Immature natural killer cell (primary cell): ENCODE measurements at places on chromosomes 1 and 21.

DNA sequence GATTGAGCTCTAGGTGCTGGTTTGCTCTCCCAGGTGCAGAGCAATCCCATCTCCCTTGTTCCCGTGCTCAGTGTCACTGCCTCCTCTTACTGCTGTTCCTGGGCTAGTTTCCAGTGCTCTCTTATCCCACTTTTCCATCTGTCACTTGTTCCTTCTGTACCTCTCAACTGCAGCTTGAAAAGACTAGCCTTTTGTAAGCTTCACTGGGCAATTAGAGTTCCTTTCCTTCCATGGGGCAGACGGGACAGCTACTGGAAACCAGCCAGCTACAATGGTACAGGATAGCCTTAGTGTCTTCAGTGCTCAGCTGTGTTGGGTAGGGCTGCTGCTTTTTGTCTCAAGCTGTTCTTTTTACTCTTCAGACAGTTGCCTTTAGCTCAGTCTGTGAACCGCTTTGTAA lies 31.6 kb downstream of the AGT start:
- H3K27me3 ChIP-seq = no peaks in the 10 kb centered on the region
- H3K4me1 ChIP-seq = peaks cover 23% of the 10 kb centered on the region
- peak overlapping the region; percentile 37 for H3K27ac ChIP-seq

- no peaks in the 10 kb centered on the region for H3K36me3 ChIP-seq
- no peak for DNase-seq
- H3K4me3 ChIP-seq = no peak overlapping the region
- H3K27ac ChIP-seq = no peak overlapping the region
- no peaks in the 10 kb centered on the region for H3K4me1 ChIP-seq
Measured at GRCh38 chr1:205963352-205964155, 20.3 kb upstream of the SLC26A9 start.

DNA sequence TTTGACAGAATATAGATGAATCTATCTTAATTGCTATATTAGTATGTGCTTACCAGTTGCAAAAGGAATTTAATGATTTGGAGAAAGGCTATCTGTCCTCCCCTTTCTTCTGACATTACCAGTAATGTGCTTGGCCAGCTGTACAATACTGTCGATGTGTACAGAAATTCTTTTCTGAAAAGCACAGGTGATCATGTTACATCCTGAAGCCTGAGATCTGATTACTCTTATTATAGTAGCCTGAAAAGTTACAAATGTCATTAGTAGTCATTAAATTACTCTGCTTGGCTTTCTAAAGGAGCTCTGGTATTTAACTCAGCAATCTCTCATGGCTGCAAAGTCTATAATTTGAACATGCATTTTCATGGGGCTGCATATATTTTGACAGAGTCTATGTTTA lies 209.8 kb downstream of the PTPRC start:
- no peaks in the 10 kb centered on the region for H3K27me3 ChIP-seq
- no peak overlapping the region for H3K4me3 ChIP-seq
- H3K4me1 ChIP-seq = peaks cover 11% of the 10 kb centered on the region
- DNase-seq = no peak
- H3K27ac ChIP-seq = no peak overlapping the region
- H3K36me3 ChIP-seq = peaks cover 11% of the 10 kb centered on the region

GRCh38 chr1:220873868-220874655 lies 5.2 kb upstream of the HLX start:
- H3K27me3 ChIP-seq = peaks cover 26% of the 10 kb centered on the region
- no peak for DNase-seq
- H3K27ac ChIP-seq = no peak overlapping the region
- H3K36me3 ChIP-seq = no peaks in the 10 kb centered on the region

DNA sequence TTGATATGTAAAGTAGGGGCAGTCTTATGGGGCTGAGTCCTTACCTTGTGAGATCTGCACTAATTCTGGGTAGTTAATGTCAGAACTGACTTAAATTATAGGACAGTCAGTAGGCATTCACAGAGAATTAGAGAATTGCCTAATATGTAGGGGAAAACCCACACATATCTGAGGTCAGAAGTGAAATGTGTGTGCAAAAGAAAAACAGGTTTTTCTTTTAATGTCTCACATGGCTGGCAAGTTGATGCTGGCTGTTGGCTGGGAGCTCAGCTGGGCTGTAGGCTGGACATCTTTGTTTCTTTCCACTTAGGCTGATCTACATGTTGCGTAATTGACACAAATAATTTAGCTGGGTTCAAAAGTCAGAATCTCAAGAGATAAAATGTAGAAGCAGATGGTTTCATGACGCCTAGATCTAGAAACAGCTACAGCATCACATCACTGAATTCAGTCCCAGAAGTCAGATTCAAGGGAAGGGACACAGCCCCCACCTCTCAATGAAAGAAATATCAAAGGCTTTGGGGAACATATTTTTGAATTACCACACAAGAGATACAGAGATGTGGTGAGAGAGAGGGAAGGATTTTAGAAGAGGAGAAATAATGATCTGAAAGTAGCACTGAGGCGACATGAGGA lies 98.9 kb downstream of the TNFSF18 start:
- DNase-seq = no peak
- H3K27ac ChIP-seq = no peak overlapping the region
- H3K4me1 ChIP-seq = peaks cover 15% of the 10 kb centered on the region
- peaks cover 7% of the 10 kb centered on the region for H3K27me3 ChIP-seq

DNA sequence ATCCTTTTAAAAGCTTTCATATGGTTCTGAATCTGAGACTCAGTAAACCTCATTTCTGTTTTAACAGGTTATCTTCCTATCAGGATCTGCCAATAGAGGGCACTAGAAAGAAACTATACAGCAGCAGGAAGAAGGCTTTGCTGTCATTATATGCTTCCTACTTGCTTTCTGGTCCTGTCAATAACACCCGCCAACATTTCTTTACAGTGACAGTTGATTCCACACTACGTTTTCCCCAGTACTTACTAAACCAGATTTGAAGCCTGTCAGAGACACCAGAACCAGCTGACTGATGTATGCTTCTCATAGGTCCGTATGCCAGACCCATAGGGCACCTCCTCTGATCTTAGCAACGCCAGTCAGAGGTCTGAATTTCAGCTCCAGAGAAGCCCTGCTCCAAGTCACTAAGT lies 341.0 kb upstream of the NEGR1 start:
- H3K4me1 ChIP-seq = no peaks in the 10 kb centered on the region
- H3K36me3 ChIP-seq = no peaks in the 10 kb centered on the region
- no peak overlapping the region for H3K27ac ChIP-seq
- no peaks in the 10 kb centered on the region for H3K27me3 ChIP-seq

- no peaks in the 10 kb centered on the region for H3K4me1 ChIP-seq
- H3K36me3 ChIP-seq = no peaks in the 10 kb centered on the region
- DNase-seq = no peak
Measured at GRCh38 chr1:7670334-7671145, 100.6 kb upstream of the VAMP3 start.

DNA sequence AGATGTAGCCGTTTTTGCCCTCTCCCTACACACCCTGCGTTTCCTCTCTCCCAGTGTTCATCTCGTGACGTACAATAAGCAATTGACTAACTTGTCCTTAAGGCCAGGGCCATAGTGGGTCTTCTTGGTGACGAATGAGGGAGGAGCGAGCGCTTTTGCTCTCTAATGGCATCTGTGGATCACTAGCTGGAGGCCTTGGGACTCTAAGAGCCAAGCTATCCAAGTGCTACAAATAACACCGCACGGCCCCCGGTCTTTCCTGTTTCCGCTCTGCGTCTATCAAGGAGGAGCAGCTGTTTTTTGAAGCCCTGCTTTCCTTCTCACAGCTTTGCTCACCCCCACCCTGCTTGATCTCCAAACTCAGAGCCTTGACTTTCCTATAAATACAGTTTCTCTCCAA lies 25.2 kb downstream of the EVA1C start:
- no peak overlapping the region for H3K4me3 ChIP-seq
- peaks cover 7% of the 10 kb centered on the region for H3K4me1 ChIP-seq
- H3K36me3 ChIP-seq = no peaks in the 10 kb centered on the region
- no peak for DNase-seq

GRCh38 chr1:204972426-204972825 lies 70.6 kb upstream of the CNTN2 start:
- peak overlapping the region; percentile 12 for H3K27ac ChIP-seq
- H3K27me3 ChIP-seq = peaks cover 2% of the 10 kb centered on the region
- DNase-seq = no peak
- H3K4me1 ChIP-seq = no peaks in the 10 kb centered on the region

DNA sequence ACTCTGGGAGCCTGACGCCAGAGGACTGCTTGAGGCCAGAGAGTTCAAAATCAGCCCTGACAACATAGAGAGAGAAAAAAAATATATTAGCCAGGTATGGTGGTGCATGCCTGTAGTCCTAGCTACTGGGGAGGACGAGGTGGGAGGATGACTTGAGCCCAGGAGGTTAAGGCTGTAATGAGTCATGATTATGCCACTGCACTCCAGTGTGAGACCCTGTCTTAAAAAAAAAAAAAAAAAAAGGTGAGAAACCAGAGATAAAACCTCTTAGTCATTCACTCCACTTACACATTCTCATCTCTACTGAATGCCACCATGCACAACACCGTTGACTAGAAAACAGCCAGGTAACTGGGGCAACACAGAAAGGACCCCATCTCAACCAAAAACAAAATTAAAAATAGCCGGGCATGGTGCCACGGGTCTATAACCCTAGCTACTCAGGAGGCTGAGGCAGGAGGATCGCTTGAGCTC lies 178.1 kb downstream of the SLC45A1 start:
- peaks cover 11% of the 10 kb centered on the region for H3K36me3 ChIP-seq
- H3K27me3 ChIP-seq = peaks cover 10% of the 10 kb centered on the region
- peak overlapping the region; percentile 59 for H3K4me3 ChIP-seq

DNA sequence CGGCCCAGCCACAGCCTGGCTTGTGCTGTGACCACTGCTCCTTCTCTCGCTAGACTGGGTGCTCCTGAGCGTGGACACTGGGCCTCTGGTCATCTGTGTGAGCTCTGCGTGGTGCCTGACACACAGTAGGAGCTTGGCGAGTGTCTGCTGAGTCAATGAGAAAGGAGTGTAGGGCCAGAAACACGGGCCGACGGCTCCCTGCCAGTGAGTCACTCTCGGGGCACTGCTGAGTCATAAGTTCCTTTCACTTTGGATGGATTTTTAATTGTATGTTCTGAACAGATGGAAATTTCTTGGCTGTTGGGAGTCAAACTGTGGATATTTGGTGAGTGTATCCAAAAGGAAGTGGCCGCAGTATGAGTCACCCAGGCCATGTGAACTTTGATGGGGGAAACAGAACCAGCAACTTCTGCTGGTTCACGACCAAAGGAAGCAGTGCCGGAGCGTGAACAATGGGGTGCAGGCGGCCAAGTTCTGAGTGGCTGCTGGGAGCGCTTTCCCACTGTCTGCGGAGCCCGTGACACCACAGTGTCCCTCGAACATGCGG lies 41.0 kb upstream of the COL18A1 start:
- H3K4me3 ChIP-seq = no peak overlapping the region
- H3K27me3 ChIP-seq = peaks cover 4% of the 10 kb centered on the region
- H3K4me1 ChIP-seq = no peaks in the 10 kb centered on the region
- DNase-seq = no peak

DNA sequence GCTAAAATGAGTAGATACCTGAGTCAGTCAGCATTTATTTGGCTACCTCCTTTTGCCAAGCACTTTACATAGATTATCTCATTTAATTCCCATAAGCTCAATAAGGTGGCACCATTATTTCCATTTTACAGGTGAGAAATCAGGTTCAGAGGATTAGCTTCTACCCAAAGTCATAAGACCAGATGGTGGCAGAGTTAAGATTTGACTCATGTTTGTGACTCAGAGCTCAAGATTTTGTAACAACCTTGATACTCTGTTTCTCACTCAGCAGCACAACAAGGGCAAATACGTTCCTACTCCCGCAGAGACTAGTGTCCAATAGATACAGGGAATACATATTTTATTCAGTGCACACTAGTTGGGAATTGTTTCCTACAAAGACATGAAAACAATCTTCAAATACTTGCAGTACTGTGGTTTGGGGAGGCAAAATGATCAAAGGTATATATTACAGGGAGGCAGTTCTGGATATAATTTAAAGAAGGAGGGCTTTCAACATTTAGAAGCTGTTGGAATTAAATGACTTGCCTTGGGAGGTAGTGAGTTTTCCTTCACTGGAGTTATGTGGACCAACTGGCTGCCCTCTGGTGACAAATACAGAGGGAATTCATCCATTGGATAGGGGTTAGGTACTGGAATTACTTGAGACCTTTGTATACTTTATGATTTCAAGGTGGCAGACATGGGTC lies 3.6 kb downstream of the LEPR start:
- no peak overlapping the region for H3K4me3 ChIP-seq
- DNase-seq = no peak
- H3K36me3 ChIP-seq = peaks cover 12% of the 10 kb centered on the region
- H3K4me1 ChIP-seq = peaks cover 8% of the 10 kb centered on the region
- H3K27me3 ChIP-seq = peaks cover 2% of the 10 kb centered on the region

GRCh38 chr21:28111151-28111619 lies 881.5 kb downstream of the LTN1 start:
- no peak overlapping the region for H3K4me3 ChIP-seq
- H3K4me1 ChIP-seq = no peaks in the 10 kb centered on the region
- no peaks in the 10 kb centered on the region for H3K27me3 ChIP-seq

DNA sequence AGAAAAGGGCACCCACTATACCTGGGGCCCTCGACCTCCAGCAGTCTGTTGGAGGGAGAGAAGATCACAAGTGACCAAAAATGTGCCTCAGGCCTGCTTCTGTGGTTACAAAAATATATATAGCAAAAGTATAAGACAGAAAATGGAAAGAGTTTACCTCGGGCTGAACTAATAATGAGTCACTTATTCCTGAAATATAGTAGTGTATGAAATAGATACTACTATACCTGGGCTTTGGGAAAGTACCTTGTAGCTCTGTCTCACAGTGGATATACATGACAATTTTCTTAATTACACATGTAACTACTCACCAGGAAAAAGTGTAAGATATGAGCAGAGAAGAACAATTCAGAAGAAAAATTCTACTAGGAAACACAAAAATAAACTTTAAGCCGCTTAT lies 7.3 kb upstream of the APCS start:
- no peak for DNase-seq
- peaks cover 21% of the 10 kb centered on the region for H3K27me3 ChIP-seq
- no peak overlapping the region for H3K27ac ChIP-seq

- DNase-seq = peak; percentile 54
- no peak overlapping the region for H3K27ac ChIP-seq
- H3K36me3 ChIP-seq = no peaks in the 10 kb centered on the region
Measured at GRCh38 chr1:157773493-157774350, 3.2 kb downstream of the FCRL2 start.

DNA sequence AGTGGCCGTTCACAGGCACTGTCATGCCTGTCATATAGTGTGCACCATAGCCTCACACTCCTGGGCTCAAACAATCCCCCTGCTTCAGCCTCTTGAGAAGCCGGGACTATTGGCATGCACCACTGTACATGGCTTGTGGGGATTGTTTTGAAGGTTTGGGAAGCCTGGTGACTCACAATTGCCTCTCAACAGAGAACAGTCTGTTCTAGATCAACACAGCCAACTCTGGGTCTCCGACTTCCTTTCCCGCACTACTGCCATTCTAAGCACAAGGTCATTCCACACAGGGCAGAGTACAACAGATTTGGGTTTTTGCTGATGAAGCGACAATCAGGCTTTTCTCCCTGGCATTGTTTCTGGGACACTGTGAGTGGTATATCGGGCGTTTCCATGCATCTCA lies 15.5 kb upstream of the AHCTF1 start:
- H3K27ac ChIP-seq = no peak overlapping the region
- peaks cover 3% of the 10 kb centered on the region for H3K27me3 ChIP-seq
- H3K4me1 ChIP-seq = no peaks in the 10 kb centered on the region
